ENCODE measurements at places on chromosomes 1 and 21.

- DNase-seq, result no peak
Observed at GRCh38 chr1:178241837-178242236, 147.9 kb downstream of the RASAL2 start.

DNA sequence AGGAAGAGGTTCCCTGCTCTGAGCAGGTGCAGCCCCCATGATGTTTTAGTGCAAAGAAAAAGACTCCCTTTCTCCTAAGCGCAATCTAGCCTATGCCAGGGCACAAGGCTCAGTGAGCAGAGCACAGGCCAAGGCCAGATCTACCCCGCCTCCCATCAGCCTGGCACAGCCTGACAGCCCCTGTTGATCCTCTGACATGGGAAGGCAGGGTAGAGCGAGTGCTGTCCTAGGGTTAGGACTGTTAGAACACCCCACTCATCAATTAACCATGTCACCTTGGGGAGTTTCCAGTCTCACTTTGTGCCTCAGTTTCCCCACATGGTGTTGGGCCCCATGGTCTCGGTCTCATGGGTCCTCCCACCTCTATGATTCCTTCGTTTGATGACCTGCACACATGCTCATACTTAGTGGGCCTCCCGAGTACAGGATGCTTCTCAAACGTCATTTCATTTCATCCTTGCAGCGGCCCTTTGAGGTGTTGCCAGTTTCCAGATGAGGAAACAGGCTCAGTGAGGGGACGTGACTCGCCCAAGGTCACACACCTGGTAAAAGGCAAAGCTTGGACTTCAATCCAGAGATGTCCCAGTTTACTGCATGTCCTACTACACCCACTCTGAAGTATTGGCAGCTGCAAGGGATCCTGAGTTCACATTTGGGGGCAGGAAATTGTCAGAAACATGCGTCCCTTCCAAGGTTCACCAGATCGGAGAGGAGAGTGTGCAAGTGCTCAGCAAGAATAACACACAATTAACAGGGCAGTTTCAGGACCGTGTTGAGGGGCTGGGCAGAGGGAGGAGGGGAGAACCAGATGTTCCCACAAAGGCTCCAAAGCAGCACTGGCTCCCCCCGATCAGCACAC, 213.3 kb downstream of the TRABD2B start:
- DNase-seq, result no peak

GRCh38 chr1:54310439-54311328, 95.5 kb downstream of the SSBP3 start:
- peak; percentile 63 for DNase-seq

GRCh38 chr1:89710498-89711139, 77.7 kb downstream of the LRRC8C start:
- no peak for DNase-seq
